ENCODE measurements at places on chromosomes 3 and 15.
A peak's percentile ranks its signal among the peaks of the same experiment; 100 is the strongest.

- DNase-seq, result no peak
Measured at GRCh38 chr15:38613085-38613484, 48.5 kb upstream of the RASGRP1 start.

- DNase-seq, result no peak
Measured at GRCh38 chr3:48952510-48953118, 34.0 kb downstream of the ARIH2 start.

- peak; percentile 43 for DNase-seq
Measured at GRCh38 chr15:100526027-100526481, 2.7 kb downstream of the CERS3 start.

DNA sequence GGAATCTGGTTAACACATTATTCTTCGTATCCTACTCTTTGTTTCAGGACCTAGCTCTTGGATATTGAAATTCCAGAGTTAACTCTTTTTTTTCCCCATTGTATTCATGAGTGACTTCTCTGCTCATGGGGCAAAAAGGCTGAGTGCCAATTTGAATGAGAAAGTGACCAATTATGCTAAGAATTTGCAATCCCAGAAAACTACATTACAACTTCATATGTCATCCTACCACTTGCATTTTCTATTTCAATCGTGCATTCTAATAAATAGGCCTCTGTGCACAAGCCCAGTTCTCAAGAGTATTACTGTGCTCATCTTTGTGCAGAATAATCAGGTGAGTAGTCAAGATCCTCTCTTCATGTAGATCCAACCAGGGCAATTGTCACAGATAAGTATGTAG, 537.8 kb downstream of the OTOL1 start:
- DNase-seq, result no peak

GRCh38 chr3:43998836-43999727, 242.6 kb upstream of the TOPAZ1 start:
- no peak for DNase-seq

DNA sequence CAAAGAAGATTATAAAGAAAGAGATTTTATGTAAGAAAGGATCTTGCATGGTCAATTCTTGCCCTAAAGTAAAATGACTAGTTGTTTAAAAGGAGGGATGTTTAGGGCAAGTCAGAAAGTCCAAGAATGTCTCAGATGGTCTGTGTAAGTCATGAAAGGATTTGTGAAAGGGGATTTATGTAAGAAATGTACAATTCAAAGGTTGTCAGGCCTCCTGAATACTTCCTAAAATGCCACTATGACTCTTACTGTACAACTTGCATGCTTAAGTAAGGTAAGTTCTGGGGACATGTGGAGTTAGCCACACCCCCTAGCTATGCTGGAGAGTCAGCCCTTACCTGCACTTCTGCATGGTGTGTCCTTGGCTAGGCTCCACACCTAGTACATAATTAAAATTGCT, 328.9 kb upstream of the TGFBR2 start:
- no peak for DNase-seq

DNA sequence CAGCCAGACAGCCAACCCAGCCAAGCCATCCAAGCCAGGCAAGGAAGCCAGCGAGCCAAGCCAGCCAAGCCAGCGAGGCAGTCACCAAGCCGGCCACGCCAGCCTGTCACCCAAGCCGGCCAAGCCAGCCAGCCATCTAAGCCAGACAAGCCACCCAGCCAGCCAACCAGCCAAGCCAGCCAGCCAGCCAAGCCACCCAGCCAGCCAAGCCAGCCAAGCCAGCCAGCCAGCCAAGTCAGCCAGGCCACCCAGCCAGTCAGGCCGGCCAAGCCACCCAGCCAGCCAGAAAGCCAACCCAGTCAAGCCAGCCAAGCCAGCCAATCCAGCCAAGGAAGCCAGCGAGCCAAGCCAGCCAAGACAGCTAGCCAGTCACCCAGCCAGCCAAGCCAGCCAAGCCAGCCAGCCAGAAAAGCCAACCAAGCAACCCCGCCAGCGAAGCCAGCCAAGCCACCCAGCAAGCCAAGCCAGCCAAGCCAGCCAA, 201.2 kb downstream of the GOLGA6L6 start:
- DNase-seq, result no peak

DNA sequence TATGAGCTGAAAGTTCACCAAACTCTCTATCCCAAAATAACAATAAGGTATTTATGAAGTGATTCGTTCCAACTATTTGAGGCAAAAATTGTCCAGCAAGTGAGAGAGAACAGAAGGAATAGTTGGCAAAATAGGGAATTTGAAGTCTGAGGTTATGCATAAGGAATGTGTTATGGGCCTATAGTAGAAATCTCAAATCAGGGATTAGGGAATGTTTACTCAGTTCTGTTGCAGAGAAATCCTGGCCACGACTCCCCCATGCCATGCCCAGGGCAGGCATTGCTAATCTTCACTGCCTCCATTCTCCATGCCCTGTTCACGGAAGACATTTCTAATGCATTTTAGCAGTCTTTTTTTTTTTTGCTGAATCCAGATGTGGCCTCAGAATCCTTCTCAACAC, 58.6 kb downstream of the FLNB start:
- no peak for DNase-seq

GRCh38 chr3:135532021-135532420, 433.5 kb upstream of the PPP2R3A start:
- DNase-seq, result no peak

DNA sequence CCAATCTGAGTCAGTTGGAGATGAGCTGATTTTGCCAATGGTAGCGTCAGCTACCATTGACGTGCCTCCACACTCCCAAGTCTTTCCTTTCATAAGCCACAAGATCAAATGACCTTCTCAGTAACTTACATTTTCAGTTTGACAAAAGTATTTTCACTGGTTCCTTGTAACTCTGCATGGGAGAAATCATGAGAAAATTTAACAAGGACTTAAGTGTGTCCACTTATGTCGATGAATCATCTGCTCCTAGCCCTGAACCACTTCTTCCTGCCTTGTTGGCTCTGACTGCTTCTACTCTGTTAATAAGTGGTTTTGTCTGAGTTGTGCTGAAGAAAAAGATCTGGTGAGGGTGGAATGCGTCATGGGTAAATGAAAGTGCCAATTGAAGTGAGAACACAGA, 101.2 kb downstream of the NFKBIZ start:
- DNase-seq, result no peak

GRCh38 chr3:3735919-3736318, 63.3 kb upstream of the LRRN1 start:
- DNase-seq, result no peak

GRCh38 chr15:68781217-68781616, 39.5 kb downstream of the ANP32A start:
- no peak for DNase-seq

DNA sequence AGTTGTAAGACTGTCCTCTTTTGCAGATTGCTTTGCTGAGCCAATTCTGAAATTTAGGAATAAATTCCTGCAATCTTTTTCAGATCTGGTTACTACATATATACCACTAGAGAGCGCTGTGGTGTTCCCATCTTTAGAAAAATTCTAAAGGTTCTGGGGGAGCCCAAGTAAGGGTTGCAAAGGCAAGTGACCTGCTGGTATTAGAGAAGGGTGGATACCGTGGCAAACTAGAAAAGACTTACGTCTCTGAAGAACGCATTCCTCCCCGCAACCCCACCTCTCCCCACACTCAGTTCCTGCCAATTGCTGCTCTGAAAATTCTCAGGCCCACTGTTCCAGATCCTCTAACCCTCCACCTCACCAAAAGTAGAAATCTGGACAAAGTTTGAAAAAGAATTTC, 48.5 kb downstream of the EFHB start:
- no peak for DNase-seq

GRCh38 chr3:39005295-39005694, 46.4 kb downstream of the SCN11A start:
- no peak for DNase-seq

GRCh38 chr3:7710284-7710683, 791.3 kb upstream of the LMCD1 start:
- no peak for DNase-seq

DNA sequence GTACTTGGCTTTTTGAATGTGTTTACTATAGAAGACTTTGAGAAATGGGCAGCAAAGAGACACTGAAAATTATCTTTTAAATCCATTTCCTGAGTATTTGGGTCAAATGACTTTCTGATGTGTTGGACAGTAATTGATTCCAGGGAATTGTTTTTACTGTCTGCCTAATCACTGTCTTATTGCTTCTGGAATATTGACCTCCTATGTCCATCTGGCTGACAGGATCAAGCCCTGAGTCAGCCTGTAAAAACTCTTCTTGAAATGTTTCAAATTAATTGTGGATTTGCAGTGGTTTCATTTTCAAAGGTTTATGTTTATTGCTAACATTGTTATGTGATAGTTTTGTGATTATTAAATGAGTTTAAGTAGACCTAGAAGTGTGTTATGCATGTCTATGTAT, 50.6 kb upstream of the MLF1 start:
- DNase-seq, result no peak

GRCh38 chr3:134802428-134803050, 7.5 kb downstream of the EPHB1 start:
- DNase-seq, result no peak

DNA sequence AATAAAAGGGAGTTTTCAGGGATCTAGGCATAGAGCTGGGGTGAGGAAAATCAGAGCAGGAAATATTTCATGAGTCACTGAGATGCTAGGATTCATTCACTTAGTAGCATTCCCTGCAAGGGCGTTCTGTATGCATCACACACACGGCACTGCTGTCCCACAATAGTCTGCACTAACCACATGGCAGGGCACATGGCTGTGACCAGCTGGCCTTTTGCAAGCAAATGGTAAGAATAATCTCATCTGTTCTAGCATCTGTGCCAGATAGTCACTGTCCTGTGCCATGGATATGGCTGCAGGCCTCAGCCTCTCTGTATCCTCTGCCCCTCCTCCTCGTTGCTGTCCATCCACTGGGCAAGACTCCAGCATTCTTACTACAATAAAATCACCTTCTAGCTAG, 37.8 kb downstream of the BOC start:
- DNase-seq, result no peak

DNA sequence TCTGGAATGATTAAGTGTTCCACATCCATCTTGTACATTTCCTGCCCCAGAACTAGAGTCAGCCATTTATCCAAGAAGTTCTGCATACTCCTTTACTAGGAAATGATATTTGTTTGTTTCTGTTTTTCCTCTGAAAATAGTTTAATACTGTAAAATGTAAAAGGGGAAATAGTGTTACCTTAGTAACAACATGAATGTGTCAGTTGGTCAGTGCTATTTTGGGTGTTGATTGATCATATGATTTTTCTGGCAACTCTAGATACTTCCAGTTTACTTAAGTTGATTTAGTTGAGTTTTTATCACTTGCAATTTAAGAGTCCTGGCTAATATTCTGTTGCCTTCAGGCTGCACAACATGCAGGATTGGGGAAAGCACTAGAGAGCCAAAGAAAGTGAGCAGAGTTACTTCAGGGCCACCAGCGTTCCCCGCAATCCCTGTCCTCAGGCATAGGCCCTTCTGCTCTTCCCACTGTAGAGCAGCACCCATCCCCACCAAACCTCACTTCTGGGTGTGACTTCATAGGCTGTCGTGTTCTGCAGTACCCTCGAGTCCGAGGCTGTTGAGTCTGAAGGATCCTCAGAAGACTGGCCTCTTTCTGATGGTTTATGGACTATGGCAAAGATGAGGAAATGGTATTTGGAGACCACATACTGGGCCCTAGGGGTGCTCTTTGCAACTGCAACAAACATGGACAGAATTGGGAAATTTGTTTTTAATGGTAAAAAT, 69.0 kb downstream of the CHD2 start:
- no peak for DNase-seq

GRCh38 chr15:99105514-99106341, 848 bp downstream of the SYNM start:
- no peak for DNase-seq

DNA sequence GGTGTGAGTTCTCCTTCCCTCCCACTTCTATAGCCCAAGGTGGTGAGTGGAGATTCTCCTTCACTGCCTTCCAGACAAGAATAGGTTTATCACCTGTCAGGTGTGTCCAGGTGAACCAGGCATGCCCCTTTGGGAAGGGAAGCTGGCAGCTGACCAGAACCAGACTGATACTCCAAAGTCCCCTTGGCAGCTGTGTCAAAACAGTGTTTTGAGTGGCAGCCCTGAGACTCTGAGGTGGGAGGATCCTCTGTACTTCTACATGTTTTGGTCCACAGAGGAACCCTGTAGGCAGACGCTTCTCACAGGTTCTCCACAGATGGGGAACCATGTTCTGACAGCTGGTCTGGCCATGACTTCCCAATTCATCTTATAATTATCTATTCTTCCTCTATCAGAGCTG, 30.1 kb downstream of the ISL2 start:
- DNase-seq, result no peak

DNA sequence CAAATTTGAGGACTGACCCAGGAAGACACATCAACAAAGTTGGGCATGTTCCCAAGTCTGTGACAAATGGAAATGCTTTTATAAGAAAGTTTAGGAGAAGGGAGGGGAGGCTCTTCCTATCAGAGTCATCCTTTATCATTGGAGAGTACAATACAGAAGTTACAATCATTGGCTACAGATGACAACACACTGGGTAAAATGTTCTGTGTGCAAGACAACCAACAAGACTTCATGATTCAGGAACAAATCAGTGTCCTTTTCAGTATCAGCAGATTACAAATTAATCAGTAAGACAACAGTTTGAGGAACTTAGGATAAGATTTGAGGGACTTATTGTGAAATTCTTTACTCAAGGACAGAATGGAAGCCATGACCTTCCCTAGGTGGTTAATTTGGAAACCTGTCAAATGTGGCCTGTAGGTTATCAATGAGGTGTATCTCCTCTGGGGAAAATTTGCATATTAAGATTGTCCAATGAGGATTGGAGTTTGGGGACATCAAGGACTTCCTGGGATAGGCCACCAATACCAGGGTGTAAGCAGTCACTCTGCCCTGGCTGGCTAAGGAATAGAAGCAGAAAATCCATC, 274.4 kb upstream of the RORA start:
- no peak for DNase-seq

DNA sequence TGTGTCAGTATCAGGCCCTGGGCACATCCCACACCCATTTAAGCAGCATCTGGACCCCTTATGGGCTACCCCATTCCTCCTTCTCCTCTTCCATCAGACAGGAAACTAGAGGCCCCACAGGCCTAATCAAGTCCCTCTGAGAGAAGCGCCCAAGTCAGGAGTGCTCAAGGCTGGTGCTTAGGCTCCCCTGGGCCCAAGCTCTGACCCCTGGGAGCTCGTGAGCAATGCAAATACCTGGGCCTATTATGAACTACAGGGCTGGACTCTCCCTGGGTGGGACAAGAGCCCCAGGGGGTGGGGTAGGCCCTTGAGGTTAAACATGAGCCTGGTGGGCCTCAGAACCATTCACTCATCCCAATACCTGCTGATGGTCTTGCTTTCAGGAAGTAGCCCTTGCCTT, 57.4 kb downstream of the SEMA3G start:
- no peak for DNase-seq

- DNase-seq, result no peak
Measured at GRCh38 chr3:80445053-80445452, 677.3 kb upstream of the ROBO1 start.

Measured in right lung (tissue), 10 donors.